ENCODE measurements at places on chromosomes 7 and 10.

DNA sequence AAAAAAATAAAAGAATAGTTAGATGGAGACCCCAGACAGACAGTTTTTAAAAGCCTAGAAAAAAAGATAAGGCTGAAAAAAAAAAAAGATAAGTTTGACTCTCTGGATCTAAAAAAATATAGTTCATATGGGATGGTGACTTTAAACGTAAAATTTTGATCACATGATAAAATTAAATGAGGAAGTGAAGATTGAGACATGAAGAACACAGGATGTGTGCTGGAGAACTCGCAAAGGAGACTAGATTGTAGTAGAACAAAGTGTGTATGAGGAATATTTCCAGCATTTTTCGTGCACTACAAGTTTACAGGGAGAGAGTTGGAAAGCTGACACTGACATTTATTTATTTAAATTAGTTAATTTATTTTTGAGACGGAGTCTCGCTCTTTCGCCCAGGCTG lies 286.4 kb downstream of the PRPF18 start:
- peaks cover 9% of the 10 kb centered on the region for H3K36me3 ChIP-seq
- DNase-seq = no peak
- H3K4me1 ChIP-seq = peaks cover 60% of the 10 kb centered on the region
- no peak overlapping the region for H3K27ac ChIP-seq
- H3K27me3 ChIP-seq = no peaks in the 10 kb centered on the region

DNA sequence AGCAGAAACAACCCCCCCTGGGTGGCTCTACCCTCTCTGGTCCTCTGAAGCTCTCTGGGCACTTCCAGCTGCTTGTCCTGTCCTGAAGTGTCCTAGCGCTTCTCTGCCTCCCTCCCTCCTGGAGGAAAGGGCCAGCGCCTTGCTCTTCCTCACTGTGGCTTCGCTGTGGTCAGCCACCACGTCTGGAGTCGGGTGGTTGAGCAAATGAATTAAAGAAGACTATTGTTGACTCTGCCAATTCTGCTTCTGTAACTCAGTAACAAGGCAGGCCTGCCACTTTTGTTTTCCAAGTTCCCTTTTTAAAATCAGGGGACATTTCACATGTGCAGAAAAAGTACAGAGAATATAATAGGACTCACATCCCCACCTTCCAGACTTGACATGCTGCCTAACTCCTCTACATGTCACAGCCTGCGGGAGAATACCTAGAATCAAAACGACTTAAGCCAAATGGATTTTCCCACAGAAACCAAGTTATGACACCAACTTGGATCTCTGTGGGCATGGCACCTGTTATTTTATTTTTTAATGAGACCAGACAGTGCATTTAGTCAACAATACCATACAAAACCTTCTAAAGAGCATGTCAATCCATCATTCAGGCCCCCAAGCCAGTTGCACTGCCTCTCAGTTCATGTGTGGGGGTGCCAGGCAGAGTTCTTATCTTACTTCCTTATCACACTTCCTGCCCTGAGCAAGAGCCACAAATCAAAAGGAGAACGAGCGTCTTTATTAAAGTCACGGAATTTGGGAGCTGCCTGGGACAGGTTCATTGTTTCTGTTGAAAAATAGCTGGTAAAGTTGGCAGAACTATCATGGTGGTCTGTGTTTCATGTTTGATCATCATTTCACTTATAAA lies 6.8 kb downstream of the FFAR4 start:
- H3K4me3 ChIP-seq = no peak overlapping the region
- DNase-seq = no peak
- H3K4me1 ChIP-seq = peaks cover 3% of the 10 kb centered on the region
- peaks cover 38% of the 10 kb centered on the region for H3K27me3 ChIP-seq

DNA sequence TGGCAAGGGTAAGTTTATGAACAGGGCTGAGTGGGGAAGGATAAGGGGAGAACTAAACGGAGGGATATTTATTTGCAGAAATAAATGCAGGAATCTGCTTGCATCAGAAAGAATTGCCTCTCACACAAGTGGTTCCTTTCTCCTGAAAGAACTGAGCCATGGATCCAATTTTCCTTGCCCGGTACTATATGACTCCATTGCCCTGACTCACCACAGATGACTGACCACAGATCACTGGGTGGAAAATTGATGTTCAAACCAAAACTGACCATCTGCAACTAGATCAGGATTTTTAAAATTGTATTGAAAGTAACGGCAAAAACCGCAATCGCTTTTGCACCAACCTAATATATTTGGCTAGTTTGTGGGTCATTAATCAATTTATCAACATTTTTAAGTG lies 6.2 kb upstream of the MACC1 start:
- no peaks in the 10 kb centered on the region for H3K36me3 ChIP-seq
- H3K4me1 ChIP-seq = peaks cover 20% of the 10 kb centered on the region
- H3K4me3 ChIP-seq = no peak overlapping the region
- H3K27me3 ChIP-seq = no peaks in the 10 kb centered on the region
- DNase-seq = no peak

GRCh38 chr10:79220307-79220706 lies 127.0 kb upstream of the PPIF start:
- H3K4me3 ChIP-seq = no peak overlapping the region
- peaks cover 23% of the 10 kb centered on the region for H3K36me3 ChIP-seq
- H3K4me1 ChIP-seq = peaks cover 60% of the 10 kb centered on the region
- peak overlapping the region; percentile 14 for H3K27ac ChIP-seq
- no peak for DNase-seq

DNA sequence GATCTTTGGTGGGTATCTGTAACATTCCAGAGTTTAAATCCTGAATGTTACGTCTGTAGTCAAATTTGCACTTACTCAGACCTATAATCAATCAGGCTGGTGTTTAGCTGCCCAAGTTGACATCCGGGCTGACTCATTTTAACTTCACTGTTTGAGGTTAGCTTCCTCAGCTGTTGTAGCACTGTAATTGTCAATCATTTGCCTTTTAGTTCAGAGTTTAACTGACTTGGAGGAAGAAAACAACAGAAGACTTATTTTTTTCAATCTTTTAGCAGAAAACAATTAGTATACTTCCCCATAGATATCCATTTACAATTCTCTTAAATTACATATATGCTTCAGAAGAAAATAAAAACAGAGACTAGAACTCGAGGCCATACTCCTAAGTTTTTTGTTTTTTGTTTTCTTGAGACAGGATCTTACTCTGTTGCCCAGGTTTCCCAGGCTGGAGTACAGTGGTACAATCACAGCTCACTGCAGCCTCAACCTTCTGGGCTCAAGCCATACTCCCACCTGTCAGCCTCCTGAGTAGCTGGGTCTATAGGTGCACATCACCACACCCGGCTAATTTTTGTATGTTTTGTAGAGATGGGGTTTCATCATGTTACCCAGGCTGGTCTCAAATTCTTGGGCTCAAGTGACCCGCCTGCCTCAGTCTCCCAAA lies 38.5 kb upstream of the LRRC17 start:
- no peak for DNase-seq
- H3K4me3 ChIP-seq = no peak overlapping the region
- H3K4me1 ChIP-seq = peaks cover 55% of the 10 kb centered on the region

DNA sequence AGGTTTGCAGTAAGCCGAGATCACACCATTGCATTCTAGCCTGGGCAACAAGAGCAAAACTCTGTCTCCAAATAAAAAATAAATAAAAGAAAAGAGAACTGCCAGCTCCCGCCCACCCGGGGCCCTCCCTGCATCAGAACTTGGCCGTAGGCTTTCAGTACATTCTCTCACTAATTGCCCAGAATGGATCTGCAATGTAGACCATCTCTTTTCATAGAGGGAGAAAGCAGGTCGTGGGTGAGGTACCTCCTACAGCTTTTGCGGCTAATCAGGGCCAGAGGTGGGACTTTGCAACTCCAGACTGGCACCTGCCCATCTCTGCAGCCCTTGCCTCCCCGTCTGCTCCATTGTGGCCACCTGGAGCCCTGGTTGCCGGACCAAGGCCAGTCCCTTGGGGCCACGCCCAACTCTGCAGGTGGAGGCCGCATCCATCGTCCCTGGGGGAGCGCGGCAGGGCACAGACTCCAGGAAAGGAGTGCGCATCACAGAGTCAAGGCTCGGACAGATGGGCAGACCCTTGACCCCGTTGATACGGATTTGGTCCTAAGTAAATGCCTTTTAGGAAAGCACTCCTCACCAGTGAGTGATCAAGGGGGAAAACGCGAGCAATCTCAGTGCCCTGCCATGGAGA lies 179.1 kb upstream of the SH2B2 start:
- H3K27me3 ChIP-seq = no peaks in the 10 kb centered on the region
- peaks cover 12% of the 10 kb centered on the region for H3K4me1 ChIP-seq
- H3K4me3 ChIP-seq = no peak overlapping the region
- H3K27ac ChIP-seq = no peak overlapping the region

DNA sequence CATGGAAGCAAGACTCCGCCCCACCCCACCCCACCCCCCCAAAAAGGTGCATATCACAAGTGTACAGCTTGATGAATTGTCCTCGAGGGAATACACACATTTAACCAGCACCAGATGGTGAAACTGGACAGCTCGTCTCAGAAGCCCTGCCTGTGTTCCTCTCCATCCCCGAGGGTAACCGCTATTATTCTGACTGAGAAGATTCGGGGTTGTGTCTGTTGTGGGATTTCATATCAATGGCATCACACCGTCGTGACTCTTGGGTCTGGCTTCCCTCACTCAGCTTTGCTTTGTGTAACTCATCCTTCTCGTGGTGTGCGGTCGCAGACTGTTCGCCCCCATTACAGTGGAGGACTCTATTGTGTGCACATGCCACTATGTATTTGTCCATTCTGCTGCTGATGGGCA lies 18.9 kb downstream of the PODXL start:
- H3K27me3 ChIP-seq = no peaks in the 10 kb centered on the region
- no peak for DNase-seq
- no peak overlapping the region for H3K4me3 ChIP-seq
- H3K4me1 ChIP-seq = peaks cover 45% of the 10 kb centered on the region
- no peaks in the 10 kb centered on the region for H3K36me3 ChIP-seq

GRCh38 chr7:158830211-158830723 lies 958 bp upstream of the ESYT2 start:
- peaks cover 25% of the 10 kb centered on the region for H3K4me1 ChIP-seq
- H3K4me3 ChIP-seq = peak overlapping the region; percentile 81
- H3K27ac ChIP-seq = peak overlapping the region; percentile 93
- H3K27me3 ChIP-seq = no peaks in the 10 kb centered on the region
- DNase-seq = no peak
